ENCODE measurements at places on chromosomes 13 and 19. TPM values are rescaled to one million over a fixed set of nuclear protein-coding genes. Genes with fewer than 3 reads are reported as not detected.

The NAPSA gene
- total RNA-seq = 0.61 TPM

The RPL13A gene
- total RNA-seq = 2,724 TPM

The ZNF345 gene
- 0.17 TPM for total RNA-seq

DNA sequence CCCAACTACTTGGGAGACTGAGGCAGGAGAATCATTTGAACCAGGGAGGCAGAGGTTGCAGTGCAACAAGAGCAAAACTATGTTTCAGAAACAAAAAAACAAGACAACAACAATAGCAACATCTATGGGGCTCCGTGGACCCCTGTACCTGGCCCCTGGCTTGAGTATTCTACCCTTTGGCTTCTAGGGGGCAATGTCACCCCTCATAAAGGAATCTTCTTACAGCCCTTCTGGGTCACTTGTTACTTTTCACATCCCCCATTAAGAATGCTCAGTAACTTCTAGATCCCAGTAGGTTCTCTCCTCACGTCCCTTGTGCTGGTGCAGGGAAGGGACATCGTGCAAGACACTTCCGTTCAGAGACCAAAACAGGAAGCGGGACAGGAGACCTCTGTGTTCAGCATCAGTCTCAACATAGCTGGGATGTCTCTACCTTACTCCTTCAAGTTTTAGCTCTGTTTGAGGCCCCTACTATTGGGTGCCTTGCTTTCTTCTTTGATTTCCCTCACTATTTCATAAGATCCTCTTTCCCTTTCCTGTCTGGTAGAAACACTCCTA is 218.1 kb upstream of the ARGLU1 start:
- no peak for DNase-seq

DNA sequence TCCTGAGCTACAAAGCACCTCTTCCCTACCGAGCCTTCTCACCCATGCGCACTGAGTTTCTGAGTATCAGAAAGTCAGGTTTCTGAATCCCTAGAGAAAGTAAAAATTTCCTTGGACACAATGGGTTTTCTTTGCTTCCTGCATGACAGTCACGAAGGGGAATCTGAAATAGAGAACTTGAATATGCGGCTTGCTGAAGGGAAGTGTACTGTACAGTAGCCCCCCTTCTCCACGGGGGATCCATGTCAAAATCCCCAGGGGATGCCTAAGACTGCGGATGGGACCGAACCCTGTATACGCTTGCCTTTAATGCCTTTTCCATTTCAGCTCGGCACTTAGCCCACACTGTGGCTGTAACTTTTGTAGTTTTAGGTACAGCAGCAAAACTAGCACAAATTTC is 107.9 kb downstream of the GGACT start:
- no peak for DNase-seq

DNA sequence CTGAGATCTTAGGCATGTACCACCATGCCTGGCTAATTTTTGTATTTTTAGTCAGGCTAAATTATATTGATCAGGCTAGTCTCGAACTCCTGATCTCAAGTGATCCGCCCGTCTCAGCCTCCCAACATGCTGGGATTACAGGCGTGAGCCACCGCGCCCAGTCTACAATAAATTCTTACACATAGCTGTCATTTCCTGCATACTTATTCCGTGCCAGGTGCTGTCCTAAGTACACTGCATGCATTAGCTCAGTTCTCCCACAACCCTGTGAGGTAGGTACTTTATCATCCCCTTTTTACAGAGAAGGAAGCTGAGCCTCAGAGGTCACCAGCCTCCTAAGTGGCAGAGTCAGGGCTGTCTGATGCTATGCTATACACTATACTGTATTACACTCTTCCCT is 7.2 kb upstream of the RHPN2 start:
- no peak for DNase-seq

Measured in Caki2 (cell line).